IPS DF 19.7 (cell line): ENCODE measurements at places on chromosomes 3 and 15.

DNA sequence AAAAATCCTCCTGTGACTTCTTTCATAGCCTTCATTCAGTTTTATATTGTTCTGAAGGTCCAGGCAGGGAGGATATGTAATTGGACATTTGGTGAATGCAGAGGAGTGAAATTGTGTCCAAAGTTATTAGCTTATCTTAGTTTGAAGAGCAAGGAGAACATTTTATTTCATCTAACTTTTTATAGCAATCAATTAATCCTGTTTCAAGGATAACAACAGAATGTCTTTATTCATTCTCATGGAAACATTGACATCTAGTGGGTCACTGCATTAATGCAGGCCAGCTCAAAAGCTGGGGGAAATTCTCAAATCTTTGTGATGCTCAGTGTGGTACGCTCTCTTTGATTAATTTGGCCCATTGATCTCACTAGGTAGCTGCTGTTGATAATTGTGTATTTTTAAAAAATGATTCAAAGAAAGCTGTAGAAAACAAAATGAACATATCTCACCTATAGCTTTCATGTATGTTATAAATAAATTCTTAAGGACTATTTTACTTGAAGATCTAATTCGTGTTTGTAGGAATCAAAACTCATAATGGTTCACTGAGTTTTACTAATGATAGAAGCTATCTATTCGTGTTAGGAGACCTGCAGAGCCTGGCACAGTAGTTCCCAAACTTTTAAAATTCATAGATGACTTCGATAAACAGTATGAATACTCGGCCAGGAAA is 150.8 kb upstream of the KCNMB2 start:
- no peak for DNase-seq

DNA sequence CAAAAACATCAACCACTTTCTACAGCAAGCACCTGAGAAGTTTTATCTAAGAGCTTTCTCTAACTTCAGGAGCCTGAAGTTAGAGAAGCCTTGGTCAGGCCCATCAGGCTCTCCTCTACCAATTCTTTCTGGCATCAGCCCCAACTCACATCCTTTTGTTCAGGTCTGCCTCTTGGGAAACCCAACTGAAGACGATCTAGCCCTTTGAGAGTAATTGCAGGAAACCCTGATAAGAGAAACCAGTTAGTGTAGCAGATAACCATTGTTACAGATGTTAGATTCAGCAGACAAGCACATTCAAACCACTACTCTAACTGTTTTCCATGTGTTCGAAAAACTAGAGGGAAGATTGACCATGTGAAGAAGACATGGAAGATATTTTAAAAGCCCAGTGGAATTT is 27.0 kb upstream of the DYNC1LI1 start:
- DNase-seq: no peak

DNA sequence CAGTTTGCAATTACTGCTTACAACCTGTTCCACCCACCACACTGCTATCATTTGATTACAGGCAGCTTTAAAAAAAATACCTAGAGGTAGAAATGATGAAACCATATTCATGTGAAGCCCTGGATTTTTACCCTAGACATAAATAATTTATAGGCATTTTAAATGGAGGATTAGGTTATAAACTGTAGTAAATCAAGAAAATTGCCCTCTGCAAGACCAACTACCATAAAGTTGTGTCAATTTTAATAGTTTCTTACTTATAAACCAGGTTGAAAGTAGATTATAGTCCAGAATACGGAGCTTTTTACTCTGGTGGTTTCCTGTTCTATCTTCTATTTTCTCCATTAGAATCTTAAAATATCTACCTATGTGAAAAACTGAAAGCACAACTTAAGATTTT is 13.9 kb downstream of the TNIK start:
- DNase-seq: no peak

DNA sequence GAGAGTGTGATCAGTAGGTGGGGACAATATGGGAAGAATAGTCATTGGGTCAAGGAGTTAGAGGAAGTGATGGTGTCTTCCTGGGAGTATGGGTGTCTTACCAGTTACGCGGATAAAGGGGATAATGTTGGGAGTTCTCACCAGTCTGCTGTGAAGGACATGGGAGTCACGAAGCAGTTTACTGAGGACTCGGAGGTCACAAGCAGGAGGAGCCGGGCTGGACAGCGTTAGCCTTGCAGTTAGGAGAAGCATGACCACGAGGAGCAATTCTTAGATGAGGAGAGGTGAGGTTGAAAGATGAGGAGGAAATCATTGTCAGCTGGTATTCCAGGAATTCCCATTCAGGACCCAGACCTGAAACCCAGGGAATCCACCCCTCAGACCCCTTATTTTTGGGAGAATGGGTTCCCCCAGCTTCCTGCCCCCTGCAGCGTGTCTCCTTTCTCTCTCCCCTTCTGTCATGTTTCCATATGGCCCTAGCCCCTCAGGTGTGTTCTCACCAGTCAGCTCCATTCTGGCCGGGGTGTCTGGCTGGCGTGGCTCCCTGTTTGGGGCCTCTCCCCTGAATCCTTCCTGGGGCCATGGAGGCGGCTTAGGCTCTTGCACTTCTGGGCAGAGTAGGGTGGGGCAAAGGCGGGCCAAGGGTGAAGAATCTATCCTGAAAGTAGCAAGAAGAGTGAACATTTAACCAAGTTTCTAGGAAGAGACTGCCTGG is 2.1 kb downstream of the THPO start:
- DNase-seq: no peak

DNA sequence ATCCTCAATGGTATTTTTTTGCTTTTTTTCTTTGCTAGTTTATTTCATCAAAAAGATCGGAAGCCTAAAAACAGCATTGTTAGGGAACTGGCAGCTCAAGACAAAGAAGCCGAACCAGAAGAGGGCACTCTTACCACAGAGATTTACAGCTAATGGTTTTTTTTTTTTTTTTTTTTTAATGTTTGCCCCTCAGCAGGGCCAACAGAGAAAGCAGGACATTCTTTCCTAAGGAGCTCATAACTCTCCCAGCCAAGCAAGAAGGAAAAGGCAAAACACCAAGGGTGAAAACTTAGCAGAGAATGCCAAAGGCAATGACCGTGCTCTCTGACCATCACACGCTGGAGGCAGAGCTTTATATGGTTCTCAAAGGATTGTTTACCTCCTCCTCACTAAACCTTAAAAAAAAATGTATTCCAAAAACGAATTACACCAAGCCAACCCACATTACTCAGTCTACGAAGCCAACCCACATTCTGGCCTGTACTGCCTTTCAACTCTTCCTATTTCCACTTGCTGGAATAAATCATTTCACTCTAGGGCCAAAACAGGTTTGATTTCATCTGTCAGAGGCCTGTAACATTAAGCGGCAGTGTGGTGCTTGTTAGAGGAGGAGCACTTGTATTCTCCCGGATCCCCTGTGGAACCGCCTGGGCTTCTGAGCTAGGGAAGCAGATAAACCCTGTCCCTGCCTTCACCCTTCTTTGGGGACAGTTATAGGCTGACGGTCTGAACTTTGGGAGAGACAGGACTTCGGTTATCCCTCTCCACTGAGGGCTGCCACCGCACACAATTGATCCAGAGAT is 35.6 kb upstream of the GYG1 start:
- no peak for DNase-seq

- DNase-seq: no peak
Measured at GRCh38 chr3:101509811-101510210, 3.2 kb downstream of the SENP7 start.

- DNase-seq: no peak
Measured at GRCh38 chr3:49614936-49615335, 59.2 kb upstream of the APEH start.

DNA sequence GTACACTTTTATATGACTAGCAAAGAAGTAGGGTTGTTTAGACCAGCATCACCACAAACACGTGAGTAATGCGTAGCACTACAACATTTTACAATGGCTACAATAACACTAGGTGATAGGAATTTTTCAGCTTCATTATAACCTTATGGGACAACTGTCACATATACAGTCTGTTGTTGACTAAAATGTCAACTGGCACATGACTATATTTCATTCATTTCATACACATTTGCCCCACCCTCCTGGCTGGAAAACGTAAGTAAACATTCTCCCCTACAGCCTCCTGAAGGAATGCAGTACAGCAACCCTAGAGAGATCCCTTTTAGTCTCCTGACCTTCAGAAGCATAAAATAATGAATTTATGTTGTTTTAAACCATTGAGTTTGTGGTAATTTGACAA is 16.2 kb downstream of the RIOX2 start:
- no peak for DNase-seq

DNA sequence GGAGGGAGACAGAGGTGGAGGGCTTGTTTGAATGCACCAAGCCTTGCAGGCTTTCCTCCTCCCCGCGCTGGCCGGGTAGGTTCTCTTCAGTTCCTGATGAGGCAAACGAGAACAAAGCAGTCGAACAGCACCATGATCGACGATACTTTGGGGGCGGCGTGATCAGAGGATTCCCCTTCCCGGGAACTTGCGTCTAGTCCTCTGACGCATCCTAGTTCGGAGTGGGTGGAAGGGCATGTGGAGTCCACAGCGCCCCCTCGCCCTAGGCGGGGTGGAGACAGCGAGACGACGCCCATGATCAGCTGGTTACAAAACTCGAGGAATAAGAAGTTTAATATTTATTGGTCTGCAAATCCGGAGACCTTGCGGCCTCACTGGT is 452 bp upstream of the SV2B start:
- peak; percentile 28 for DNase-seq

GRCh38 chr3:165505657-165506056 is 309.5 kb upstream of the SLITRK3 start:
- DNase-seq: no peak

DNA sequence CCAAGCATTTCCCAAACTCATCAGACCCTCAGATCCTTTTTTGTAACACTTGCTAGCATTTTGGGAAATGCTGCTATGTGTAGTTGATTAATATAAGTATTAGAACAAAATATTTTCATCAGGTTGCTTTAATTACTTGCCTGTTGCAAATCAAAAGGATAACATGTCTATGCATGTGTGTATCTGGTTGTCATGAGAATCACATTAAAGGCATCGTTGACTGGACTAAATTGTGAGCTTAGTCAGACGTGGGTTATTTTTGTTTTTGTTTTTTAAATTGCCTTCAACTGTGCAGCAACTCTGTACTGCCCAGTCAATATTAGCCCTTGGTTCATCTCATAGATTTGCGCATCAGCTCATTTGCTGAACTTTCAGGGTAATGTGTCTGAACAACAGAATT is 81.6 kb downstream of the SLMAP start:
- no peak for DNase-seq

DNA sequence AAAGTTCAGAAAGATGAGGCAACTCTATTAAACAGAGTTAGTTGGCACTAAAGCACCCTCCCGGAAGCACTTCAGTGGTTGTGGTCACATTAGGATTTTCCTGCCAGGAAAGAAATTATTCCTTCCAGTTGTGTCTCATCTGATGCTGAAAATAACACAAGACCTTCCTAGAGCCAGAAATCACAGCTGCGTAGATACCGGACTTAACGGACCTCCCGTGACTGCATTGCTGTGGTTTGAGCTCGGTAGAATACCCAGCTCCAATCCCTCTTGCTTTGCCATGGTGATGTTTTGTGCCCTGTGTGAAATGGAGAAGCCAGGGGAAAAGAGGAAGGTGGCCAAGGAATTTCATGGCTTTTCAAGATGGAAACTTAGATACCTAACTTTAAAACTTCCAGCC is 215.0 kb upstream of the IGF1R start:
- no peak for DNase-seq

- DNase-seq: no peak
Measured at GRCh38 chr15:88004399-88004798, 252.1 kb downstream of the NTRK3 start.

GRCh38 chr3:52682016-52682415 is 3.7 kb downstream of the PBRM1 start:
- no peak for DNase-seq

GRCh38 chr15:98121957-98122356 is 161.5 kb downstream of the ARRDC4 start:
- DNase-seq: no peak

- DNase-seq: no peak
Measured at GRCh38 chr3:47416041-47416440, 35.2 kb downstream of the PTPN23 start.

GRCh38 chr3:171365489-171365888 is 94.7 kb downstream of the TNIK start:
- no peak for DNase-seq

DNA sequence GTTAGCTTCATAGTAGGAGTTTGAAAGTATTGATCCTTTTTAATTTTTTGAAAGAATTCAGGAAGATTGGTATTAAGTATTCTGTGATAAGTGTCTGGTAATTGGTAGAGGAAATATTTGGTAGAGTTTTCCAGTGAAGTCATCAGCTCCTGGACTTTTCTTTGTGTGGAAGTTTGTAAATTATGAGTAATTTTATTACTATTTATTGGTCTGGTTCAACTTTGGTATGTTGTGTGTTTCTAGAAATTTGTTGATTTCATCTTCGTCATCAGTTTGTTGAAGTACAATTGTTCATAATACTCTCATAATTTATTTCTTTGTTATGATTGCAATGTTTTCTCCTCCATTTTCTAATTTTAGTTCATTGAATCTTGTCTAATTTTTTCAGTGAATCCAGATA is 832.0 kb downstream of the OTOL1 start:
- DNase-seq: no peak

DNA sequence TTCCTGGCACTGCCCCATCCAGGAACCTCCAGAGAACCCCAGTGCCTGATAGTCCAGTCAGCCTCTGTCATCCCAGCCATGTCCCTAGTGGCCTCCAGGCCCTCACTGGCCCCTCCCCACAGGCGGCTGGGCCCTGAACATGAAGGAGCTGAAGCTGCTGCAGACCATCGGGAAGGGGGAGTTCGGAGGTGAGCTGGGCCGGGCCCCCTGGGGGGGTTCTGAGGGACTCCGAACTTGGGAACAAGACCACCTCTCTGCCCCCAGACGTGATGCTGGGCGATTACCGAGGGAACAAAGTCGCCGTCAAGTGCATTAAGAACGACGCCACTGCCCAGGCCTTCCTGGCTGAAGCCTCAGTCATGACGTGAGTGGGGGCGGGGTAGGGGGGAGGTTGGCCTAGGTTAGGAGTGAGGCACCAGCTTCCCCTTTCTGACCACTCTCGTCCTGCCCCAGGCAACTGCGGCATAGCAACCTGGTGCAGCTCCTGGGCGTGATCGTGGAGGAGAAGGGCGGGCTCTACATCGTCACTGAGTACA is 12.0 kb upstream of the LMAN1L start:
- DNase-seq: no peak

GRCh38 chr3:187799942-187800641 is 54.8 kb upstream of the BCL6 start:
- no peak for DNase-seq

DNA sequence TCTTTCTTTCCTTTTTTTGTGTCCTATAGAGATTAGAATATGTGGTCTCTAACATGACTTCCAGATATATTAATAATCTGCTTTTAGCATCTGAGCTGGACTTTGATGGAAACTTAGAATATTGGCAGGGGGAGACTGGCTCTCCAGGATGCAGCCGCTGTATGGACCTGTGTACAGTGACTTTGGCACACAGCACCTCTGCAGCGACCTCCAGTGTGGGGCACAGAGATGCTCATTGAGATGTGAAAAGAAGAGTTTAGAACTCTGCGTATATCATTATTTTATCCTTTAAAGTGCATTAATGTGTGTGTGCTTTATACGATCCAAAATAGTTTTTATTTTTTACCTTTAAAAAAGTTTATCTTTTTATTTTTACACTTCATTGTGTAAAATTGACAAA is 18.3 kb downstream of the CFAP161 start:
- DNase-seq: no peak
